ENCODE measurements at places on chromosomes 16 and 17.
A peak's percentile ranks its signal among the peaks of the same experiment; 100 is the strongest.

- no peak for DNase-seq
Measured at GRCh38 chr16:54219709-54220108, 66.9 kb downstream of the IRX3 start.

DNA sequence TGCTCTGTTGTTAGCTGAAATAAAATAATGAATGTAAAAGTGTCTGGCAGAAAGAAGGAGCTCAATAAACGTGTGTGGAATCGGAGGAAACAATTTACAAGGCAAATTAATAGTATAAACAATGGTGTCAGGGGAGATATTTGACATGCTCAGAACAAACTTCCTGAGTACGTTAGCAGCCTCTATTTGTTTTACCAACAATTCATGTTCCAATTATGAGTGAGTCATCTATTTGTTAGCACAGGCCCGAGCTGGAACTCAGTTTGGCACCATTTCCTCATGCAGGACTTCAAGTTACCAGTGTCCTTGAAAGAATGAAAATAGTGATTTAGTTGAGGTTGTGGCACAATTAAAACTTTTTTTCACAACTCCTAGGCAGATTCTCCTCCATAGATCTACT is 9.1 kb downstream of the ASIC2 start:
- no peak for DNase-seq

DNA sequence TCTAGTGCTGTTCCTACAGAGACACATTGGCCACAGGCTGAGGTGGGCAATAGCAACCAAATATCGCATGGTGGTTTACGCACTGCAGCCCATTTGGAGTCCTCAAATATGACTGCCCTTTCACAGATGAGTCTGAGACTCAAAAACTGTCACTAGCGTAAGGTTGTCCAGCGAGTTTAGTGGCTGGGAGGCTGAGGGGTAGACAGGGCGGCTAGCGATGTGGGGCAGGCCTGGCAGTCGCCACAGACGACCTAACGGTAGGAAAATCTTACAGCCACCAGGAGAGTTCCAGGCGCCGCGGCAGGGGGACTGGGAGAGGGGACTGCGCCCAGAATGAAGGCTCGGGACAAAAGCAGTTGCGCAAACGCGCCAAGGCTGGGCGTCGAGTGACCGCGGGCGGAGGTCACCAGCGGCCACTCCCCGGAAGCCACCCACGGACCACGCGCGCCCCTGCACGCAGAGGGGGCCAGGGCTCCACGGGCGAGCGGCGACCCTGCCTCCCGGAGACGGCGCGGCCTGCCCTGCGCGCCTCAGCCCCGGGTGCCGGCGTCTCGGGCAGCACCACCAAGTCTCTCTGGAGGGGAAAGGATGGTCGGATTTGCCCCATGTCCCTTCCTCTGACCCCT is 699 bp upstream of the MAP1LC3B start:
- no peak for DNase-seq

DNA sequence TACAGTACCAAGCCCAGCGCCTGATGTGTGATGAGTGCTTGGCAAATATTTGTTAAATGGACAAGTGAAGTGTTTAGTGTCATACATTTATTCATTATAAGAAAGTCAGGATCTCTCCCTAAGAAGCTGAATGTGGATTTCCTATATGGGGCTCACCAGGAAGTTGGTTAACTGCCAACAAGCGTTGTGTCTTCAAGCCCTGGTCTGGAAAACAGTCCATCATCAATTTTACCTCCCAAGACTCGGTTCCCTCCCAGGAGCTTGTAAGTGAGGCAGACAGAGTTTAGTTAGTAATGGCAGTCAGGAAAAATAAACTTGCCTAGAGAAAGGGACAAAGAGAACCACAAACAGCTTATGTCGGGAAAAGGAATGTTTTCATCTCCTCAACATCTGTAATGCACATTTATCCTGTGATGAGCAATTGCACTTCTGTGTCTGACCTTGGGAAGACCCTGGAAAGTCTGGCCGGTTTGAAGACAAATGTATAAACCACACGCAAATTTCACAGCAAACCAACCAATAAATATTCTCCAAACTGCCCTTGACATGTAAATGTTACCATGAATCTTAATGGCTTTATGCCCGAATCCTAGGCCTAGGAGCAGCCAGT is 28.3 kb downstream of the C16orf95 start:
- no peak for DNase-seq

DNA sequence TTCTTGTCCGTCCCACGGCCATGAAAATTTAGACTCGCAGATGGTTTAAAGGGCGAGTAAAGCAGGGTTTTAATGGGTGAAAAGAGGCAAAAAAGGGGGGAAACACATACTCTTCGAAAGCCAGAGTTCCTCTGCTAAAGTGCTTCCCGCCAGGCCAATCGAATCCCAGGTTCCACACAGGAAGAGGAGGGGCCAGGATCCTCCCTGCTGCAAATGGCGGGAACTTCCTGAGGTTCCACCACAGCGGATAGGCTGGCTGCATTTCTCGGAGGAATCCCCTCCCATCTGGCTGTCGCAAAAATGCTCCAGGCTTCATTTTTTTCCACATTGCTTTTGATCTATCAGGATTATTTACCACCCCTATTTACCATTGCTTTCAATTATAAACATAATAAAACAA is 670.1 kb upstream of the CA10 start:
- no peak for DNase-seq

GRCh38 chr17:11302401-11303186 is 61.6 kb downstream of the SHISA6 start:
- DNase-seq: no peak

- DNase-seq: no peak
Measured at GRCh38 chr16:84115919-84116719, 623 bp downstream of the MBTPS1 start.

DNA sequence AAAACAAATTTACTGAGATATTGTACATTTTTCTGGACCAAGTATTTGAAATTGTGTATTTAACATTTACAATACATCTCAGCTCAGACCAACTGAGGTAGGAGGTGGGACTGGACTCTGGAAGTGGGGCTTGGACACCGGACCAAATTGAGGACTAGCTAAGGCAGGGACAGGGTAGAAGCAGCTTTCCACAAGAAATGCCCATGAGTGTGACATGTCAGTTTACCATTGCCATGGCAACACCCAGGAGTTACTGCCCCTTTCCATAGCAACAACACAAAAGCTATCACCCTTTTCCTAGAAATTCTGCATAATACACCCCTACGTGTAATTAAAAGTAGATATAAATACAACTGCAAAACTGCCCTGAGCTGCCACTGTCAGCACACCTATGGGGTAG is 191.5 kb upstream of the ASIC2 start:
- DNase-seq: no peak

DNA sequence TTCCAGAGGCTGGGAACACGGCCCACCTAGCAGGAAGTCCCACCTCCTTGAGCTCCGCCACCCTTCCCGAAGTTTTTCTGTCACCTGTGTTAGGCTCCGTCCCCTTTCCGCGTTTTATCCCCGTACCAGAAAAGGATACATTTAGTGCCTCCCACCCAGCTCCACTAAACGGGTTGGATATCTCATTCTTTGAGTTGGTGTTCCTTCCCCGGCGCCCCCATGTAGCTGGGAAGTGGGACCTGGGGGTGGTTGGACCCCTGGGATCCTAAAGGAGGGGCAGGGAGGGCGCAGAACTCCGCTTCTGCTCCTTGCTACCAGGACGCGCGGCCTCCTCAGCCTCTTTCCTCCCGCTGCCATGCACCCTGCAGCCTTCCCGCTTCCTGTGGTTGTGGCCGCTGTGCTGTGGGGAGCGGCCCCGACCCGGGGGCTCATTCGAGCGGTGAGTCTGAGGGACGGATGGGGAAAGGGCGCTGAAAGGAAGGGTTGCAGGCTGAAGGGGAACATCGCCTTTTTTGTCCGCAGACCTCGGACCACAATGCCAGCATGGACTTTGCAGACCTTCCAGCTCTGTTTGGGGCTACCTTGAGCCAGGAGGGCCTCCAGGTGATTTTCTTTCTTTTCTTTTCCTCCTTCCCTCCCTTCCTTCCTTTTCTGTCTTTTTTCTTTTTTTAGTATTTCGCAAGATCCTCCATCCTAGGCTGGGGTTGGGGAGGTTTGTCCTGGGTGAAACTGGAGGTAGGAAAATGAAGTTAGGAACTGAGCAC is 669 bp downstream of the RNF167 start:
- DNase-seq: no peak

- no peak for DNase-seq
Measured at GRCh38 chr16:51317575-51317974, 166.5 kb upstream of the SALL1 start.

GRCh38 chr17:75876938-75877751 is 1.2 kb downstream of the TRIM47 start:
- no peak for DNase-seq

- DNase-seq: no peak
Measured at GRCh38 chr17:73290399-73291259, 21.2 kb downstream of the CDC42EP4 start.

GRCh38 chr17:65537845-65538674 is 23.4 kb downstream of the AXIN2 start:
- no peak for DNase-seq

GRCh38 chr17:17819111-17819510 is 17.7 kb downstream of the SREBF1 start:
- no peak for DNase-seq

DNA sequence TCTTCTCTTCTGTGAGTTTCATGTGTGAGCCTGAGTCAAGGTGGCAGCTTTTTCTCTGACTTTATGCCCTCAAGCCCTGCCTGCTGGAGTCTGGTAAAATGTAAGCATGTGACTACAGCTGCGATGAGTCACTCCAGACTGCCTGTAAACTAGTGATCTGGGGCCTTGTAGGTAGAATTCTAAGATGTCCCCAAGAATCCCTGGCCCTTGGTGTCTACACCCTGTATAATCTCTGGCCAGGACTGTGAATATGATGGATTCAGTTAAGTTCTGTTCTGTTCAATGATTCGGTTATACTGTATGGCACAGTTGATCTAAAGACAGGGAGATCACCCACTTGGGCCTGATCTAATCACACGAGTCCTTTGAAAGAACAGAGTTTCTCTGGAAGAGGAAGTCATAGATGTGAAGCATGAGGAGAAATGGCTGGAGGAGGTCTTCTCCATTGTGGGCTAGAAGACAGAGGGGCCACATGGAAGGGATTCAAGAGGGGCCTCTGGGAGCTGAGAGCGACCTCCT is 29.8 kb downstream of the PRSS54 start:
- no peak for DNase-seq

- peak; percentile 63 for DNase-seq
Measured at GRCh38 chr17:74433421-74434121, 1.7 kb downstream of the GPRC5C start.

GRCh38 chr16:25217112-25217511 is 365 bp downstream of the AQP8 start:
- DNase-seq: no peak

DNA sequence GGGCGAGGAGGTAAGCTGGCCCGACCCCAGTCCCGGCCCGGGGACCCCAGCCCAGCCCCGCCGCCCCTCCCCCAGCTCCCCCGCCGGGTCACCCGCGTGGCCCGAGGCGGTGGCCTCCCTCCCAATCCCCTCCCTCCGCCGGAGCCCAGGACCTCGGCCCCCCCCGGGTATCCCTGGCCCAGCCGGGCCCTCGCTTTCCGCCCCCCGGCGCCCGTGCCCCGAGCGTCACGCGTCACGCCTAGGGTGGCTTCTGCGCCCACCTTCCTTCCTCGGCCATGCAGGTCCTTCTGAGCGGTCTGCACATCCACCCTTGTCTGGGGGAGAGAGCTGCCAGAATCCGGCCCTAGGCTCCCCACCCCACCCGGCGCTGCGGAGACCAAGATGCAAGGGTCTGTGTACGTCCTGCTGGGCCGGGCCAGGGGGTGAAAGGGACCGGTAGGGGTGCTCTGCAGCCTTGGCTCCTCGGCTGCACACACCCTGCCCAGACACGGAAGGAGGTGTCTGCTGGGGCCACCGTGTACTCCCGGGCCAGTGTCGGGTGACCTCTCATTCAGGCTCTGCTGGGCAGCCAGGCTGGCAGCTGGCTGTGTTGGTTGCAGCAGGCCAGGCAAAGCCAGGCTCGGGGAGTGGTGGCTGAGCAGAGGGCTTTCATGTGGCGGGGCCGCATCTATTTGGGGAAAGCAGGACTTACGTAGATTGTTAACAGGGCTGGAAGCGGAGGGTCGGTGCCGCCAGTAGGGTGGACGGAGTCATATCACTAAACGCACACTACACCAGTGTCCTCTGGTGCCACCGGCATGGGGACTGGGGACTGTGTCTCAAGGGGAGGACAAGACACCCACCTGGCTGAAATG is 754 bp downstream of the RAB11FIP4 start:
- peak; percentile 65 for DNase-seq

DNA sequence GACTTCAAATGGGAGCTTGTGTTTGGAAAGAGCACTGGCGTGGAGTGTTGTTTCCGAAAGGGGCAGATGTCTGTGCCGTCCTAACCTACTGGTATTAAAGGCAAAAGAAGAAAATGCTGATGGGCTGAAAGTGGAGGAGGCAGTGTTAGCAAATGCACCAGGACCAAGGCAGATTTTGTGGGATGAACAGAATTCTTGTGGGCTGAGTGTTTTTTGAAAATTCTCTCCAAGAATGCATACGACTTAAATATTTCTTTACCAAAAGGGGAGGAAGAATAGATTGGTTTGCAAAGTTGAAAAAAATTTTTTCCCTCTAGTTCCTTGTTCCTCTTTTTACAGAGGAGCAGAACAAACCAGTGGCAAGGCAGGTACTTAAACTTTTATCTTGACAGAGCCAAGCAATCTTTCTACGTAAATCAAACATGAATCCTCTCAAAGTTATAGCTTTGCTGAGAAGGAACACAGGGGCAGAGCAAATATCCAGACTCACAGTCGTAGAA is 16.8 kb downstream of the MARCHF10 start:
- no peak for DNase-seq

DNA sequence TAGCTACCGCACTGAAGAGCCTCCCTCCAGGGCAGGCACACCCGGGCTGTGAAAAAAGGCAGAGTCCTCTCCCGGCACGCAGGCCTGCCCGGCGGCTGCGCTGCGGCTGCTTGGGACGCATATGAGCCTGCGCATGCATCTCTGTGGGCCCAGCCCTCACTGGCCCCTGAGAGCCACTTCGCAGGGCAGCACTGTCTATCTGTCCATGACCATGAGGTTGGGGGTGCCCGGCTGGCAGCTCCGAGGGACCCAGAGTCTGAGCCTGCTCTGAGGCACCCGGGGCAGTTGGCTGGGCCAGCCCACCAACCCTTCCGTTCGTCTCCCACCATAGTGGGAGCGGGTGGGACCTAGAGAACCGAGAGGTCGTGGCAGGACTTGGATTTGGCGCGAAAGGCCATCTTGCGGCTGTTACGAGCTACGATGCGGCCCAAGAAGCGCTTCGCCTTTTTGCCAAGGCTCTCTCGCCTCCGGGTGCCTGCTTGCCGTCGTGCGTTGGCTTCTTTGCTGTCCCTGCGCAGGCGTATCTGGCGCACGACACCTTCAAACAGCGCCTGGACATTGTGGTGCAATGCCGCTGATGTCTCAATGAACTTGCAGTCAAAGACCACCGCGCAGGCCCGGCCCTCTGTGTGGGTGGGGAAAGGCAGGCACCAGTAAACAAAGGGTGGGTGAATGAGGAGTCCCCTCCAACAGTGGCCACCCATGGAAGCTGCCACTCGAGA is 3.2 kb upstream of the CDH16 start:
- DNase-seq: no peak

GRCh38 chr17:64784353-64785010 is 122.4 kb upstream of the SMURF2 start:
- peak; percentile 40 for DNase-seq

- no peak for DNase-seq
Measured at GRCh38 chr17:602436-602835, 112.2 kb downstream of the VPS53 start.

- DNase-seq: no peak
Measured at GRCh38 chr16:88951501-88951900, 25.5 kb downstream of the CBFA2T3 start.

- DNase-seq: no peak
Measured at GRCh38 chr16:78686601-78687000, 587.1 kb downstream of the WWOX start.

All from ecto neural progenitor cell (in vitro differentiated cells).